ENCODE measurements at places on chromosomes 4 and X.
A peak's percentile ranks its signal among the peaks of the same experiment; 100 is the strongest.

DNA sequence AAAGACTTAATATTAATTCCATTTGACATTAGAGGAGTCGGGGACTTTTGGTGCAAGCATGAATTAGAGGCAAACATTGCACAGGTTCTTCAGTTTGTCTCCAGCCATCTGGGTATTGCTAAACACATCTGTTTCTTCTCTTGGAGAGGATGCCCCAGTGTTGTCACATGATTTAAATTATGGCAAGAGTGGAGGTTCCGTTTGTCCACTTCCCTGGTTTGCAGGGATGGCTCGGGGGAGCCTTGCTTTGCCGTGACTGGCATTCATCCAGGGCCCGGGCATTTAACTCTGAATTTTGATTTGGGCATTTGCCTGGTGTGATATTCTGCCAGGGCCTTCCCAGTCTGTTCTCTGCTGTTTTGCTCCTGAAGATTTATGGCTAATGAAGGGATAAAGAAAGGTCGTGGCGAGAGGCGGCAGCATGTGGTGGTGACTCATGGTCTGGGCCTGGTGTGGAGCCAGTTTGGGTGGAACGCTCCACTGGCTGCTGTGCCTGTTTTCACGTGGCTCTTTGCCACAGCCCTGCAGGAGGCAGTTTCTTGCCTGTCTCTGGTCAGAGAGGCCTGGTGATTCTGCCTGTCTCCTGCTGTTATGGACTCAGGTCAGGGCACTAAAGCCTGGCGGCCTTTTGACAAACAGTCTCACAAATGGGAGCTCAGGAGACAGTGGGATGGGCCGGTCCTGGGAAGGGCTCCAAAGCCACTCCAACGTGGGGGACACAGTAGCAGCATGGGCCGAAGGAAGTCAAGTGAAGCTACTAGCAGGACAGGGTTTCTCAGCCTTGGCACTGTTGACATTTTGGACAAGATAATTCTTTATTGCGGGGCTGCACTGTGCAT, 99.4 kb upstream of the PGRMC2 start:
- DNase-seq, result no peak

GRCh38 chr4:181989071-181989470, 254.1 kb upstream of the TENM3 start:
- no peak for DNase-seq

- no peak for DNase-seq
These were observed 316.9 kb upstream of the AMOT start for GRCh38 chrX:113157496-113157895.

DNA sequence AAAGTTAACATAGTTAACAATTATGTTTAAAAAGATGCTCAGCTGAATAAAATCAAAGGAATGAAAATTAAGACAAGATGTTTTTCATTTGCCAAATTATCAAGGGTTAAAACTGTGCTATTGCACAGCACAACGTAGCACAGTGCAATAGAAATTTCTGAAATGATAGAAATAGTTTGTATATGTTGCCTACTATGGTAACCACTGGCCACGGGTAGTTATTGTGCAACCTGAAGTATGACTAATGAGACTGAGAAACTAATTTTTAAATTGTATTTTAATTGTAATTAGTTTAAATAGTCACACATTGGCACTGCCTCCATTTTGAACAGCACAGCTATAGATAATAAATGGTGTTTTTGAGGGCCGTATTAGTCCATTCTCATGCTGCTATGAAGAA, 343.1 kb upstream of the FAM241A start:
- no peak for DNase-seq

DNA sequence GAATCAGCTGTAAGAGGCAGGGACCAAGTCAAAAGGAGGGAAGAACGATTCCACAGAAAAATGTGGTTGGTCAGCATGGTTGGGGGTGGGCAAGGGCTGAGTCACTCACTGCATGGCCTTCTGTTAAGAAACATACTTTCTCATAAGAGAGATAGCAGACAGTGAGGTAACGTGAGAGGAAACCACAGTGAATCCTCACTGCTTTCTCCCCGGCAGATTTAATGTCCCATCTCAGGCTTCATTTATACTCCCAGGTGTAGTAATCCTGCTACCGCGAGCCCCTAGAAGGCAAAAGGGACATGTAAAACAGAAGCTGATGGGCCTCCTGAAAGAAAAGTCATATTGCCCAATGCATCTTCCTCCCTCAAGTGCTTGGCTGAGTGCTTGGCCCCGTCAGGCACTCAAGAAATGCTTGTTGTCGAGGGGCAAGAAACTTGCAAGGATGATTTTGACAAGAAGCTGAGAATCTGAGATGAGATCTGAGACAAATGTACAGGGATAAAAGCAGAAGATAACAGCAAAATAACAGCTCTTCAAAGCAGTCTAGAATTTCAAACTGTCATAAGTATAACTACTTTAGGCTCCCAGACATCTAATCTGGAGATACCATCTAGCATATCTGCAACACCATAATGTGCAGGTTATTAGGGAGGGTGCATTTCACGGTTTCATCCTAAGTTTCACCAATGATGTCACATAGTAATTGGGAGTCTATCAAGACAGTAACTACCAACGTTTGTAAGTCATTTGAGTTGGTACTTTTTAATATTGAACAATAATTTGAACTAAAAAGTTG, 40.2 kb downstream of the SH3KBP1 start:
- DNase-seq, result no peak

DNA sequence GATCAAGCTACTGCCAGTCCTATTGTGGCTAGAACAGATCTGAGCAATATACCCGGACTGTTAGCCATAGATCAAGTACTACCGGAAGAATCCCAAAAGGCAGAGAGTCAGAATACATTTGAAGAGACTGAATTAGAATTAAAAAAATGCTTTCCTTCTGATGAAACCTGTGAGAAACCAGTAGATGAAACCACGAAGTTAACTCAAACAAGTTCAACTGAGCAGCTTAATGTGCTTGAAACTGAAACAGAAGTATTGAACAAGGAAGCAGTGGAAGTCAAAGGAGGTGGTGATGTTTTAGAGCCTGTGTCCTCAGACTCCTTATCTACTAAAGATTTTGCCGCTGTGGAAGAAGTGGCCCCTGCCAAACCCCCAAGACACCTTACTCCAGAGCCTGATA, 46.8 kb downstream of the WDR44 start:
- DNase-seq, result no peak

DNA sequence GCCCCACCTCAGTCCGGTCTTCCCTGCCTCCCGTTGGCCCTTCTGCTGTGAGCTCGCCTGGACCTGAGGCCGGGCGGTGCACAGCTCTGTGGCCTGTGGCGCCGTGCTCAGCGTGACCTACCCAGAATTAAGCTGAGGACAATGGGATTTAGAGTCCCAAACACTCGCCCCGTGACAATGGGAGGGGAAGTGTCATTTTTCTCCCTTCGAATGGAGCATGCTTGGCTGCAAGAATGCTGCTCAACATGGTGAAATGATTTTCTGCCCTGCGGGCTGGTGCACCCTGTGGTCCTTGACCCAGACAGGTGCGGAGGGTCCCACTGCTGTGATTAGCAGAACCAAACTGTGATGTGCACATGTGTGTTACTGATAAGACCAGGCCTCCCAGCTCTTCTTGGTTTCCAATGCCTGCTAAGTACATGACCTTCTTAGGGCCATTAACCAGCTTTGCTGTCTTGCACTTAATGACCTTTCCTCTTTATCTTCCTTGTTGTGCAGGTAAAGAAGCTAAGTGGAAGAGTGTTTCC, 772 bp downstream of the EOLA1 start:
- no peak for DNase-seq

DNA sequence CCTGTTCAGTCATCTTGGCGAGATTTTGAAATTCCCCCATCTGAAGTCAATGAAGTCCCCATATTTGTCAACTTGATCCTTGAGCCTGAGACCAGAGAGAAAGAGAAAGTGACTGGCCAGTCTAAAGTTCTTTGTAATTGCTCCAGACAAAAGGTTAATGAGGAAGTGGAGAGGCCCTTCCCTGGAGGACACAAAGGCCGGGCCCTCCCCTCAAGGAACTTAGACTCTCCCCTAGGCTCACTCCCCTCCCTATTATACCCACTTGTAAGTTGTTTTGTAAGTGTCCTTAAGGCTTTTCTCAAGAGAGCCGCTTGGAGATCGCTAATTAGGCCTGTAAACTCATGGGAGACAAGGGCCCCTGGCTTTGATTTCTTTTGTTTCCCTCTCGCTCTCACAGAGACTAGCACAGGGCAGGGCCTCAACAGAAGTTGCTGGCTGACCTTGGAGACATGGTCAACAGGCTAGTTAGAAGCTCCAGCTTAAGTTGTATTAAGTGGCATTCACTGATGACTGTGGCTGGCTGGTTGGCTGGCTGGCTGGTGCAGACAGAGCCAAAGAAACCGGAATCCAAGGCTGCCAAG, 20.3 kb upstream of the GPC4 start:
- DNase-seq, result no peak

DNA sequence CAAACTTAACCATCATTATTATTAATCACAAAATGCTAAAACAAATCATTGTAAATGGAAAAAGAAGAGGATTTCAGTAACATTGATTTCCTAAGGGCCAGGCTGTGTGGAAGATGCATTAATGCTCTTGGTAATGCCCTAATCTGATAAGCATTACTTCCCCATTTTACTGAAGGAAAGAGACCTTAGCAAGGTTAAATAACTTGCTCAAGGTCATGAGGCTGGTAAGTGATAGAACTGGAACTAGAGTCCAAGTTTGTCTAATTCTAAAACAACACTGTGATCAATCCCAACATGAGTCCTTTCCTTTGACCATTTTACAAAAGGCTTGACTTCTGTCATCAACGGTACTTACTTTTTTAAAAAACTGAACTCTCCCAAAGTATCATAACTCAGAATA, 32.6 kb downstream of the ADAMTS3 start:
- DNase-seq, result no peak

DNA sequence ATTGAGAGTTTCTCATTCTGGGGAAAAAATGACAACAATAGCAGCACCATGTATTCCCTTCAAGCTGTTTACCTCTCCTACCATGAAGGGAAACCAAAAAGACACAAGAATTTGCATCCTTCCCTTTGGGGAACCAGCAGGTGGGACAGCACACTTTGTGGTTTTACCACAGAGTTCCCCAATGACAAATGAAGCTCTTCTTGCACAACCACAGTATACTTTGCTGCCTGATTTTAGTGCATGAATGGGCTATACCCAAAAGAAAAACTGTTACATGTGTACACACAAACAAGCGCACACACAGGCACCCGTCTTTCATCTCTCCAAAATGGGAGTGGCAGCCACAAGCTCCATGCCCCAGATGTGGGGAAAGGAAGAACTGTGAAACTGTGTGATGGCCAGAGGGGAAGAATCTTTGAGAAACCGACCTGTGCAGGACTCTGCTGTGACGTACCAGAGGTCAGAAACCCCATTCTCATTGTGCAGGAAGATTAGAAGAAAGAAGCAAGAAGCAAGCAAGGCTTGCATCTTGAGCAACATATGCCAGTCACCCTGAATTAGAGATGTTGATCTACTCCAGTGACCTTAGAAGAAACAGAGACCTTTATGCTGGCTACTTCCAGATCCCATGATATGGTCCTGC, 2.7 kb upstream of the MAML3 start:
- no peak for DNase-seq

- DNase-seq, result no peak
These were observed 21.4 kb downstream of the HELT start for GRCh38 chr4:185039508-185040273.

GRCh38 chr4:142875117-142875516, 29.0 kb upstream of the INPP4B start:
- DNase-seq, result no peak

DNA sequence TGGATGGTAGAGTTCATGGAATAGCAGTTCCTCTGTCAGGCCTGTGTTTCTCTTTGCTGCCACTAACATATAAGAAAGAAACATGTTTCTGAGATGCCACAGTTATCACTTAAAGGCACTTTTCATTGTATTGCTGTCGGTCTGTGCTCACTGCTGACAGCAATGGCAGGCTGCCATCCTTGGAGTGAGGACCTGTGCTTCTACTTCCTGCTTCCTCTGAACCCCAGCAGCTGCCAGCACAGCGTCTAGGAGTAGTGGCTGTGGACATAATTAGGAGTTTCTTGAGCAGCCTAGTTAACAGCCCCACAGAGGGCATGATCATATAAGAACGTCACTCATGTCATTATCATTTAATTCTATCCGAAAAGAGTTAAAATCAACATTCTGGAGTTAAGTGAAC, 30.5 kb downstream of the F11 start:
- no peak for DNase-seq

- DNase-seq, result no peak
These were observed 54.4 kb downstream of the CBR4 start for GRCh38 chr4:168955674-168956073.

DNA sequence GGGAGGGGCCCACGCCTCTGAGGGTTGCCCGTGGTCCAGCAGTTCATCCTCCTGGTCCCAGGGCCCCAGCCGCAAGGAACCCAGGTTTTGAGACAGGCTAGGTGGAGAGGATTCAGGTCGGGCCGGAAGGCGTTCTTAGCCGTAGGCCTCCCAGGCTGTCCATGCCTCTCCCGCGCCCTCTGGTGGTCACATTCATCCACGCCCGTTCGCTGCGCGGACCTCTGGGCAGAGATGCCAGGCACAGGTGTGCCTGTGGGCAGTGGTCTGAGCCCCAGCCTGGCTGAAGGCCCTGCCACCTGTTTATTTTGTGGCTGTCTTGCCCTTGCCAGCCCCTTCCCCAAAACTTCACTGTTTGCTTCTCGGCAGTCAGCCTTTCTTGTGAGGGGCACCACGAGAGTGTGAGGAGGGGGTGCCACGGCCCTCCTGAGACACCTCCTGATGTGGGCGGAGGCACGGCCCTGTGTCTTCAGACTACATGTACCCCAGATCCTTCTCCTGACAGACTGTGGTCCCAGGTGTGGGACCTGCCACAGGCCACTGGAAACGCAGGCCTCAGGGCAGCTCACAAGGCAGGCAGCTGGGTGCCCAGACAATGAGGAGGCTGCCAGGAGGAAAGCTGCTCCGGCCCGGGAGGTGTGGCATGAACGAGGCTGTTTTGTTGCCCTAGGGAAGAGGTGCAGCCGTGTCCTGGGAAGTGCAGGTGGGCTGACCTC, 5.0 kb downstream of the UVSSA start:
- DNase-seq, result peak; percentile 90

- DNase-seq, result no peak
These were observed 174.4 kb upstream of the TBC1D9 start for GRCh38 chr4:140930557-140930956.

- DNase-seq, result no peak
These were observed 1064.6 kb upstream of the SLIT2 start for GRCh38 chr4:19187096-19187495.

- DNase-seq, result no peak
These were observed 132.1 kb downstream of the DIPK2B start for GRCh38 chrX:45068569-45068968.

DNA sequence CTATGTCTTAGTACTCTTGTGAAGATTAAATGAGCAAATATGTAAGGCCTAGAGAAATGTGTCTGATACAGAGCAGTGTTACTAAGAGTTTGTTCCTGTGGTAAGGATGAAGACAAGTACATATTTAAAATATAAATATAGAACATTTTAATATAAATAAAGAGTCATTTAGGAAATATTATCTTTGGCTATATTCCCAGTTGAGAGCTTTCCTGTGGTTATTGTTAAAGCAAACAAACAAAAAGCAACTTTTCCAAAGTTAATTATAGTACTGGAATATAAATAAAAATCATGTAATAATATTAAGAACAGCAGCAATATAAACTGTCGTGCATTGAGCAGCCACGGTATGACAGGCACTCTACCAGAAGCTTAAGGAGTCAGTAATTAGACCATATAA, 472.5 kb downstream of the INPP4B start:
- no peak for DNase-seq

- no peak for DNase-seq
These were observed 148.7 kb downstream of the PTCHD1 start for GRCh38 chrX:23483396-23483795.
